ENCODE measurements at places on chromosomes 4 and X.

DNA sequence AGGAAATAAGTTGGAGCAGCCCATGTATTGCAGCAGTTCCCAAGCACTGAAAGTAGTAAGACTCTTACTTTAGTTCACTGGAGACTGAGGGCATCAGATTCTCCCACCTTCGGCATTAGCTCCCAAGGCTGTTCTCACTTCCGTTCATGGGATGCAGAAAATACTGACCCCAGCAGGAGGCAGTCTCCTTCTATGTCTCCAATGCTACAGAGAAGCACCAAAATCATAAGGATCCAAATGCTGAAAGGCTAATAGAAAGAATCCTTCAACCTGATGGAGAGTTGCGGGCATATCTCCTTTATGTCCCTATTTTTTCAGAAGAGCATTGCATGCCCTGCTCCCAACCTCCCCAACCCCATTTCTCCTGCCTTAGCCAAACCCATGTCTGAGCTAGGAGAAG lies 32.4 kb downstream of the ADH7 start:
- H3K36me3 ChIP-seq, result no peaks in the 10 kb centered on the region
- peaks cover 44% of the 10 kb centered on the region for H3K4me1 ChIP-seq
- H3K4me3 ChIP-seq, result no peak overlapping the region
- peaks cover 4% of the 10 kb centered on the region for H3K27me3 ChIP-seq

DNA sequence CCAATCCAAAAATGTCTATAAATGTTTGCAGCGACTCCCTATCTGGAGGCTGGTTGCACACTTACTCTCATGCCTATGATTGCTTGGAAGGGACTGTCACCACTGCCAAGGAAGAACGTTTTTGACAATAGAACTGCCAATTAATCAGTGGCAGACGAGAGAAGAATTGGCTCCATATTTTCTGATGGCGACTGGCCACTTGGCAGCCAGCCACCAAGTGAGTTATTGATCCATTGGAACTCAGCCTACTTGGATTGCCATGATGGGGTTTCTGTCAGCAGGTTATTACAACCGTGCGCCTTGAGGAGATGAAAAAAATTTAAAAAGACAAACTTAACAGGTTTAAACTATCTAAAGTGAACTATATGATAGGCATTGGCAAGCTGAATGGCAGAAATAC lies 47.4 kb downstream of the LINC00632 start:
- no peak overlapping the region for H3K4me3 ChIP-seq
- peaks cover 1% of the 10 kb centered on the region for H3K27me3 ChIP-seq
- H3K36me3 ChIP-seq, result no peaks in the 10 kb centered on the region
- H3K4me1 ChIP-seq, result peaks cover 3% of the 10 kb centered on the region
- DNase-seq, result no peak

DNA sequence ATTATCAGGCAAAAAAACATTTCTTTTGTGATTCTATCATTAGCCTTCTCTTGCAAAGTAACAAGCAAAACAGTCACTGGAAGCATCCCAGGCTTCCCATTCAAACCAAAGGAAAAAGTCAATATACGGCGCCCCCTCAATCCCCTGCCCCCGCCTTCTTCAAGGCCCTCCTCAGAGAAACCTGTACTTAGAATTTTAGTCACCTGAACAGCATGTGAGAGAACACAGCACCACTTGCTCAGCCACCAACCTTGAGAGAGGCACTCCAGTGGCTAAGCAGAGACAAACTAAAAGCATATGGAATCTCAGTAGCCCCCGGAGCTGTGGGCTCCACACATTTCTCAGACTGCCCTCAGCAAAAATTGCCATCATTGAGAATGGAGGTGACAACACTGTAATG lies 25.2 kb downstream of the LEF1 start:
- H3K27me3 ChIP-seq, result peaks cover 9% of the 10 kb centered on the region
- no peak overlapping the region for H3K4me3 ChIP-seq
- no peak for DNase-seq
- no peak overlapping the region for H3K27ac ChIP-seq
- no peaks in the 10 kb centered on the region for H3K36me3 ChIP-seq

DNA sequence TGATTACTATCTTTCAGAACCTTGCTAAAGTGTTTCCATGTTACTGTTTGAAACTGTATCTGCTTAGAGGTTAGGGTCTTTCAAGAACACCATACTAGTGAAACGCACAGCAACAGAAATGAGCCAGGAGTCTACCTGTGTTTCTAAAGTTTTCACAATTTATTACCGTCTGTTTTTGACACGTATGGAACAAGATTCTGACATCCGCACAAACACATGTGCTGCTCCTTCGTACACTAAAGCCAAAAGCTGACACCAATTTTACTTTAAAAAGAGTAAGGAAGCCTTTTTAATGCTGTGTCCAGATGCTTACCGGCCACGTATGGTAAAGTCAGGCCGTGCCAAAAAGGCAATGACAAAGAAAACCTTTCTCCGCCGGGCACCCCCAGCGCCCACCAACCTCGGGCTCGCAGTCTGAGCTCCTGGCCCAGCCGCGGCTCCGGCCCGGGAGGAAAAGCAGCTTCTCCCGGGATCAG lies 532 bp downstream of the RPS4X start:
- H3K4me1 ChIP-seq, result peaks cover 65% of the 10 kb centered on the region
- no peak for DNase-seq
- H3K36me3 ChIP-seq, result peaks cover 41% of the 10 kb centered on the region

- H3K36me3 ChIP-seq, result no peaks in the 10 kb centered on the region
- no peak overlapping the region for H3K4me3 ChIP-seq
- H3K4me1 ChIP-seq, result no peaks in the 10 kb centered on the region
Measured at GRCh38 chr4:98248934-98249333, 12.2 kb upstream of the RAP1GDS1 start.
